ENCODE measurements at places on chromosomes 7 and 10.

DNA sequence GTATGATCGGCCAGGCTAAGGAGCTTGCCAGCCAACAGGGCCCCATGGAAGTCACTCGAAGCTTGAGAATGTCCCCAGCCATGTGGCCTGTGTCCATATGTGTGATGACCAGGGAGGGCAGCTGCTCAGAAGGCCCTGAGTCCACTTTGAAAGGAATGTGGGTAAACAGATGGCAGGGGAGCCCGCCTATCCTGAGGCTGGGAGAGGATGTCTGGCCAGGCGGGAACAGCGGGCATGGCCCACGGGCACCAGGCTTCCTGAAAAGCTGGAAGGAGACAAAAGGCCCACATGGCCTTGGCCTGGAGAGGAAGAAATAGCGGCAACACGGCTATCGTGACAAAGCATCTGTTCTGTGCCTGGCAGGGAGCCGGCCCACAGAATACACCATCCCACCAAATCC, 137.9 kb upstream of the PPIF start:
- DNase-seq: no peak

DNA sequence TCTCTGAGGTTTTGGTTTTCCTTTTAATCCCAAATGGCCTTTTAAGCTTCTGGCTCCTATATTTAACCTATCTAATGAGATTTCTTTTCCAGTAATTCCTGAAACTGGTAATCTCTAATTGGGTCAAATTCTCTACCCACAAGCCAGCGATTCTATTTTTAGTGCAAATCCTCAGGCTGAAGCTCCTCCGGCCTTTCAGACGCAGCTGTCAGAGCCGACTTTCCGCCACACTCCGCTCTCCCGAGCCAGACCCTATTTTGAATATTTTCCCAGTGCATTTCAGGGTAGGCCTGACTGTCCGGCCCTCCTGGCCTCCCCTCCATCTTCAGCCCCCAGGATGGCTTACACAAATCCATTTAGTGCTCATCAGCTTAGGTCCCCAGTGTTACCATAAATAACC, 9.7 kb upstream of the ADCY1 start:
- no peak for DNase-seq

GRCh38 chr10:103814105-103814504, 41.3 kb downstream of the SH3PXD2A start:
- DNase-seq: no peak

DNA sequence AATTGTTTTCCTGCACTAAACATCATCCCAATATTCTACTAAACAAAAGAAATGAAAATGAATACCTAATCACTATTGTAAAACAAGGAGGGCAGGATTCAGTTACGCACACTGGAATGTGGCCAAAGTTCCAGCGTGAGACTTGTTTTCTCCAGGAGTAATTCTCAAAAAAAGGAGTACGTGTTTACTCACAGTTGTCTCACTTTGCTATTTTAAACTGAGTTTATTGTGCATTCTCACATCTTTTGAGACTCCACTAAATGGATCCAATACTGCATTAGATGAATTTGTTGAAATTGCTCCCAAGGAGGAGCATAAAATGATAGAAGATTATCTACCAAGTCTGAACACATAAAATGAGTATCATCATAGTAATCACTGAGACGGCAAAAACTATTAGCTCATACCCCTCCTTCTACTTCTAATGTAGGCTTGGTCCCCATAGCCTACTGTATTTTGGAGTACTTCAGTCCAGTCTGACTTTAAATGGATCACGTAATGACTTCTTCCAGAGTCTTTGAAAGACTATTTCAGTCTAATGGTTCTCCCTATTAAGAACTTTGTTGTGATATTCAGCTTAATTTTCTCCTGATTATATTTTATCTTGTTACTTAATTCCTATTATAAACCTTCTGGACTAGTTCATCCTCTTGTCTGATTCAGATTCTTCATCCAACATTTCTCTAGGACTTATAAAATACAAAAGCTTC, 3.8 kb downstream of the GRM3 start:
- DNase-seq: no peak

GRCh38 chr10:93704451-93704850, 2.1 kb upstream of the FRA10AC1 start:
- no peak for DNase-seq

GRCh38 chr7:26051021-26051420, 101.0 kb upstream of the NFE2L3 start:
- DNase-seq: no peak

GRCh38 chr10:6056411-6057135, 5.6 kb downstream of the IL2RA start:
- no peak for DNase-seq

GRCh38 chr7:80542398-80542797, 30.5 kb upstream of the GNAT3 start:
- DNase-seq: no peak

DNA sequence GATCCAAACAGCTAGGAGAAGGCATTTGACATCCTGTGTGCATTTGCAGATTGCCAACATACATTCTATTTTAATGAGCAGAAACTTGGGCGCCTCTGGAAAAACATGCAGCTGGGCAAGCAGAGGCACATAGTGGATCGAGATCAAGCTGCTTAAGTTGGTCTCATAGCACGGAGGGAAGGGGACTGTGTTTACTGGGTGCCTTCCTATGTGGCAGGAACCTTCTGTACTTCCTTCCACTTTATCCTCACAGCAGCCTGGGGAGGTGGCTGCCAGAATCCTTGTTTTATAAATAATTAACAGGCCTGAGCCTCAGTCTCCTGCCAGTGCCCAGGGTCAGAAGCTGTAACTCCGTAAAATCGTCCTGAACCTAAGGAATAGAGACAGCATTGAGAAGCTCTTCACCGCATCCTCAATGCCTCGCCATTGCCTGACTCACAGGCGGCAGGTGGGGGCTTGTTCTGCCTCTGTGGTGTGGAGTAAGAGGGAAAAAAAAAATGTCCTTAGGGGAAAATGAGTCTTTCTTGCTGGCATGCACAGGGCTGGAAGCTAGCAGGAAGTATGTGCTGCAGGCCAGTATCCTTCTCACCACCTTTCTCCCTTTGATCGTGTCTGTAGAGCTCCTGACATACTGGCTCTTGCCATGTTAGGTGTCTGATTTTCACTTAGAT, 6.2 kb downstream of the VWA2 start:
- no peak for DNase-seq

GRCh38 chr10:131708225-131708880, 192.5 kb upstream of the PPP2R2D start:
- no peak for DNase-seq

DNA sequence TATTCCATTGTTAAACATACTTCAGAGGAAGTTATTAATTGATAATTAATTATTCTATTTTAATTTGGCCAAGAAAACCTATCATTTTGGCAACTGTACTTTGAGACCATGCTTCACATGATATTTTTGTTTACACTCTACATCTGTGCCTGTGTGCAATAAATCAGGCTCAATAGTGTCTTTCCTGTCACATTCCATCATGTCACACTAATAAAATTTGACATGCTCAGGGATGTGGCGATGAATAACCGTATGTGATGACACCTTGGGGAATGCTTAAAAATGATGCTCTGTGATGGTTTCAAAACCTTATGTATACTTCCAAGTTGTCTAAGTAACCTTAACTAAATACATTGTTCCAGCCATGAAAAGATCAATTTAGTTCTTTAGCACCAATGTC, 364.6 kb upstream of the TEX47 start:
- no peak for DNase-seq

DNA sequence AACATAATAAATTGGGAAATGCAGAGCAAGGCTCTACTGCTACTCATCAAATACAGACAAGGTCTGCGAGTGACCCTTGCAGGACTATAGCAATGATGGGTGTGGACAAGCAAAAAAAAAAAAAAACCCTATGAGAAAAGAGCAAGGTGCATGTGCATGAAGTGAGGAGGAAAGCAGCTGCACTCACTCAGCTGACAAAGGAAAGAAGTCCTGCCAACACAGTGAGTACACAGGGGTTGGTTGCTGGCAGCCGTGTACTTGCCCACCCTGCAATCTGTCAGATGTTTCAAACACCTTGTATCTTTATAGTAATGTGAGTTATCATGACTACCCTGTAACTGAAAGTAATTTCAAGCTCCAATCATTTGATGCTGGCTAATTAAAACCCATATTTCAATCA, 20.5 kb downstream of the CHCHD3 start:
- DNase-seq: no peak

GRCh38 chr10:30750971-30751677, 121.6 kb upstream of the LYZL2 start:
- DNase-seq: no peak

- no peak for DNase-seq
These were observed 77.6 kb downstream of the VWC2 start for GRCh38 chr7:49850921-49851613.

DNA sequence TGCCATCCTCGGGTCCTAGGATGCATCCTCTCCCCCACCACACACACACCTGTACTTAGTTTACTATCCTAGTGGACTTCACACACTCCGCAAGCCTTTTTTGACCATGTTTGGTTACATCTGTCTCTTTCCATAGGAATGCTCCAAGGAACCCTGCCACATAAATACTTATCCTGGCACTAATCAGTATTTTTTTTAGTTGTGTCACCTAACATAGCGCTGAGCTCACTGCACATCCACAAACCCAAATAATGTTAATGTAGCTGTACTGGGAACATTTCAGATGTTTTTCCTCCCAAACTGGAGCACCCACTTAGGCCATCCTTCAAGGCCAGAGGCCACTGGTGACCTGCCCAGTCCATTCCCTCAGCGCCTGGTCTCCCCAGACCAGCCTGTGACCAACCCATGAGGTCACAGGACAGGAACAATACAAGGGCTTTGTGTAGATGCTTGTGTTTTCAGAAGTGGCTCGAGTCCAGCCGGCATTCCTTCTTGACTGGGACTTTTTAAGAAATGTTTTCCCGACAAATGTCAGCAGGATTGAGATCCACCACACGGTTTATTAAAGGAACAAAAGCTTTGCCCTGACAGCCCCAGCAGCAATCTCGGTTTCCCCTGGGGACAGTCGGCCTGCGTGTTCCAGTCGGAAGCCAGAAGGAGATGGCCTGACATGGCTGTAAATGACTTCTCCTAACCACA, 181.4 kb downstream of the JCAD start:
- no peak for DNase-seq

DNA sequence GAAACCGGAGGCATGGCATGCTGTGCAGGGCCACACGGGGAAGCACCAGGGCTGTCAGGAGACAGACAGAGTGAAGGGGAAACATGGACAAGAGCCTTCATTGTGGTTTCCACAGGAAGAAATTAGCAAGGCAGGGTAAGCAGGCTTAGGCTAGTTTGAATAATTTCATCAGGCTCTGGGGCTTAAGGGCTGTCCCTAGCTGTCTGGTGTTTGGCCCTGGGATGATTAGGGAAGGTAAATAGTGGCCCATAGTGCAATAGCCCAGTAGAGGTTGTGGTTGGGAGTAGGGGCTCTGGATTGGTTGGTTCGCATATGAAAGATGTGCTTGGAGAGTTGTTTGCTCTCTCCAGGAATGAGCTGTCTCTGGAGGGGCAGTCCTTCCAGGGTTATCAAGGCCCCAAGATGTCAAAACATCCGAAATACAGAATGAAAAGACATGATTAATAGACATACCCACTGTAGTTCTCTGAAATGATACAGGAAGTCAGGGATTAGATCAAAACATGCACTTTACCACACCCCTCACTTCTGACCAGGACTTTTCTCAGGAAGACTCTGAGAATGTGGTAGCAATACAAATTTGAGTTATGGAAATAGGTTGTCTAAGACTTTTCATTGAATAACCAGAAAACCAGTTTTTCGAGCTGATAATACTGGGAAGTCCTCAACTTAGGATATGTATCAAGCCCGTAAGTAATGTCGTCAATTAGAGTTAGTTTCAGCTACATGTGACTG, 224.9 kb upstream of the NFE2L3 start:
- no peak for DNase-seq

GRCh38 chr10:110207011-110207804, at the start of gene MXI1:
TSS of gene MXI1 (plus strand) at chr10:110207605. CDS start at chr10:110207809, 204 bp downstream.
- no peak for DNase-seq

DNA sequence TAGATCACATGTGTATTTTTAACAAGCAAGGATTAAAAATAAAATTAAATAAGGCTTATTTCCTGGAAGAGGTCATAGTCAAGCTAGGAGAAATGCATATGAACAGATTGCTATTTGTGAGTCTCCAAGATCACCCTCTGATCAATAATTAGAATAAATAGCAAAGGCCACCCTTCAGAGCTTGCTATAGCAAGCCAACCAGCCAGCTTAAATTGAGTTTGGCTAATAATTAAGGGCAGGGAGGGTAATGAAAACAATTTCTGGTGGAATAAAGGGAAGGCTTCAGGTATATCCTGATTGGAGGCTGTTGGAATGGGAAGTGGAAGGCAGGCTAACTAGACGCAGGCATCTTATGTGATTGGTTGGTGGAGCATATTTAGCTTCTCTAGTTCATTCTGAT, 403.5 kb downstream of the ARL4A start:
- DNase-seq: no peak

DNA sequence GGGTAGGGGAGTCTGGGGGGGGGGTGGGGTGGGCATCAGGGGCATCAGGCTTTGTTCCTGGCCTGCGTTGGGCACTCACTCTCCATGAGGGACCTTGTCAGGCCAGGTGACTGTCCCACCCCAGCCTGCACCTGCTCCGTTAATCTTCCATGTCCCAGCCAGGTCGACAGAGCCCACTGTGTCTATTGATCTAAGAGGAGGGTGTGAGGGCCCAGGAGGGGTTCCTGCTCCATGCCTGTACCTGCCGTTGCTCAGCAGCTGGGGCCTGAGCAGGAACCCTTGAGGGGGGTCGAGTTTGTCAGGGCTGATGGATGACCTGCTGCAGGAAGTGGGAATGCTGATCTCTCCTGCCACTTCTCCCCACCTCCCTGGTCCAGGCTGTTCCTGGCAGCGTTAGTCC, 18.6 kb downstream of the NEUROG3 start:
- no peak for DNase-seq

- DNase-seq: no peak
These were observed 4.9 kb downstream of the SRRT start for GRCh38 chr7:100879685-100880261.

GRCh38 chr7:70040970-70041766, 442.9 kb downstream of the AUTS2 start:
- no peak for DNase-seq

- DNase-seq: no peak
These were observed 64.6 kb downstream of the MDFIC start for GRCh38 chr7:114986190-114987180.

GRCh38 chr10:62426086-62426485, 51.9 kb downstream of the ZNF365 start:
- DNase-seq: no peak

DNA sequence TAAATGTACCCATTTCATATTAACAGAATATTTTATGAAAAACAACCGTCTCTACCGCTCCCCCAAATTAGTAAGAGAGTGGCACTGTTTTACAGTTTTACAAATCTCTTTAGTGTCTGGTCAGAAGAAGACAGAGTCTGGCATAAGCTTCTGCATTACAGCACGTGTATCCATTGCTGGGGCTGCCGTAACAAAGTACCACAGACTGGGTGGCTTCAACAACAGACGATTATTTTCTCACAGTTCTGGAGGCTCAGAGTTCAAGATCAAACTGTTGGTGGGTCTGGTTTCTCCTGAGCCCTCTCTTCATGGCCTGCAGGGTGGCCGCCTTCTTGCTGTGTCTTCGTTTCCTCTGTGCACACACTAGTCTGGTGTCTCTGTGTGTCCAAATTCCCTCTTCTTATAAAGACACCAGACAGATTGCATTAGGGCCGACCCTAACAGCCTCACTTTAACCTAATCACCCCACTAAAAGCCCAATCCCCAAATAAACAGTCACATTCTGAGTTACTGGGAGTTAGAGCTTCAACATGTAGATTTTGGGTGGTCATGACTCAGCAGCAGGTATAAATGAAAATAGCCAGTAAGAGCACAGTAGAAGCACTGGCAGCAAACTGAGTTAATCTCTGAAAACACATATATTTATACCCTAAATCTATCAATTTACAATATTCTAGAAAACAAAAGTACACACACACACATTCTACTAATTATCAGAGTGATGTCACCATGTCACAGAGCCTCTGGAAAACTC, 4.0 kb upstream of the SPOCK2 start:
- DNase-seq: no peak
